Activated CD8-positive, alpha-beta memory T cell treated with anti-CD3 and anti-CD28 coated beads for 24 hours (primary cell): ENCODE measurements at places on chromosomes 2 and 18.

DNA sequence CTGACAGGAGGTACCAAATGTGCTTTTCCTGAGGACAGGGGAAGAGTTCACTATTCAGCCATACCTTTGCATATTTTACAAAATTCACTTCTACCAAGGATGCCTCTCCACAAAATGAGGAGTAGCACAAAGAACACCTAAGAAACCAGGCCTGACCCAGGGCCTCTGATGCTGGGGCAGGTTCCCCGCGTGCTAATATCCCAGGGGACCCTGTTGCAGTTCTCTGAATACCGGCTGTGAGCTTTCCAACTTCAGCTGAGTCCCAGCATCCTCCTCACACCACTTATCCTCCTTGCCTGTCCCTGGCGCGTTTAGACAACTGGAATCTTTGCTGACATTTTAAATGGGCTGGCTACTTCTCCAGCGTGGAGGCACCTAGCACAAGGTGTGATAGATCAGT is 142.3 kb downstream of the BCL2 start:
- DNase-seq, result no peak

DNA sequence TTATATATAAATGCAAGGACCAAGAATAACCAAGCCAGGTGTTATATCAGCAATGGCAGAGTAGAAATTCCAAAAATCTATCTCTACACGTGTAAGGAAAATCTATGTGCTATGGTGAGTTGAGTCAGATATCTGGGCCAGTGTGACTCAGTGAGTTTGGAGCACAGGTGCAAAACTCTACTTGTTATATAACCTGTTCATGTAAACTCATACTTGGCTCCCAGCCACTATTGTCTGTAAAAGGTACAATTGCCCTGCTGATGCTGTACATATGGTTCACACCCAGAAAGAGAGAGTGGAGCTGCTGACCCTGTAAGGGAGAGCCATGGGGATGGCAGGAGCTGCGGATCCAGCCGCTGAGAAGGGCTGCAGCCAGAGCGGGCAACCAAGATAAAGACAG is 112.0 kb downstream of the TRABD2A start:
- DNase-seq, result no peak

GRCh38 chr2:441258-442022 is 153.5 kb upstream of the ALKAL2 start:
- DNase-seq, result no peak

DNA sequence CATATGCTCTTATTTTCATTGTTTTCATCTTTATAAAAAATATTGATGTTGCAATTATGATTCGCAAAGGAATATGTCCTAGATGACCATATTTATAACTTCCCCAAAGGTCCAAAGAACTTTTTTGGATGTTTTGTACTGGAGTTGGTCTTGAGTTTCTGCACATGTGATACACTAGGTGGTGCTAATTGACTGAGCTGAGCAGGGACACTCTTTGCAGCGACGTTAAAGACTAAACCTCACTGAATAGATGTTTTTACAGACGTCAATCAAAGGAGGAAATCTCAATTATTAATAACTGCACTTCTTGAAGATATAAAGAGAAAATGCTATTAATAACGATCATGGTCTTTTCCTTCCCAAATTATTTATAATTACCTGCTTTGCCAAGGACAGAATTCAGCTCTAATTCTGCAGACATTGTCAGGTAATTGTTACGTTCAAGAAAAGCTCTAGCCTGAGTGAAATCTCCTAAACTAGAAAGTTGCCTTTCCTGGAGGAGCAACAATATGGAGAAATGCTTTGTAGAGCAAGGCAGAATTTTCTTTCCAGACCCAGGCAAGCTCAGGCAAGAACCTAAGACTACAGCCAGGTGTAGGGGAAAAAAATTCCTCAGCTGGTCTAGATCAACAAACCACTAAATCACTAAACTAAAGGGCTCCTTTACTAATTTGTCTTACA is 119.3 kb upstream of the RBBP8 start:
- no peak for DNase-seq

GRCh38 chr2:176187200-176187898 is 1.1 kb upstream of the HOXD1 start:
- no peak for DNase-seq

DNA sequence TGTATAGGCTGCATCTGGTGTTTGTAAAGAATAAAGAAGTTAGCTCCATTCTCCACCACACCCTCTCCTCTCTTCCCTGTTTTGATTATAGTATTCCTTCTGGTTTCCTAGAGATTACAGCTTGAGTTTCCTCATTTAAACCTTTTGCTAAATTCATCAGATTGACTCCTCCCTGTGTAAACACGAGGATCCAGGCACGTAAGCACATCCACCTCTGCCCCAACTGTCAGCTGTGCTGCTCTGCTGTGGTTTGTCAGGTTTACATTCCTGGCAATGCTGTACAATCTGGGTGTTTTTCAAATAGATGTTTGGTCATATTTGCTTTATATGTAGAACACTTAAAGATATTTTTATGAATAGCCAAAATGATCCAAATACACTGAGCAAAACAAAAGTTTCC is 302.8 kb downstream of the PTGR3 start:
- no peak for DNase-seq

DNA sequence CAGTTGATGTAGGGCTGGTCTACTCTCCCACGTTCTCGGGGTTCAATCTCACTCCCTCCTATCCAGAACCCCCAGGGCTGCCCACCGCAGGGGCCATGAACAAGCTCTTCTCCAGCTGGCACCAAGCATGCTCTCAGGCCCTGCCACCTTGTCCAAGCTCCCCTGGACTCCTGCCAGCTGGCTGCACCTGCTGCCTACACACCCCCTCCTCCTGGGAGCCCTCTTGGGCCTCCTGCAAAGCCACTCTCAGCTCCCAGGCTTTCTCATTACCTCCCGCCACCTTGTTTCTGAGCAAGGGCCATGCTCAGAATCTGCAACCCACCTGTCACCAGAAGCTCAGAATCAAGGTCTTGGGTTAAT is 56.0 kb downstream of the HDAC4 start:
- DNase-seq, result no peak

DNA sequence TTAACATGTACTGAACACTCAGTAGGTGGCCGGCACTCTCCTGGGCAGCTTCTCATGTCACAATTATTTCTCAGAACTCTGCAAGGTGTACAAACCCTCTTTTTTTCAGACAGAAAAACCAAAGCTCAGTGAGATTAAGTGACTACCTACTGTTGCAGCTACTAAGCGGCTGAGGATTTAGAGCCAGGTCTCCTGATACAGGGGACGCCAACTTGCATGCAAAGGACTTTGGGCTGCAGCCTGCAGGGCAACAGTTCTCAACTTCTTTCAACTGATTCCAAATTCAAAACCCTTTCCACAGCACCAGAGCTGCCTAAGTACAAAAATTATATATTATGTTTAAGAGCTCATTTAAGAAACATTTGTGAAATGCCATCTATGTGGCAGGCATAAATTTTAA is 177.6 kb downstream of the SUCLG1 start:
- no peak for DNase-seq

DNA sequence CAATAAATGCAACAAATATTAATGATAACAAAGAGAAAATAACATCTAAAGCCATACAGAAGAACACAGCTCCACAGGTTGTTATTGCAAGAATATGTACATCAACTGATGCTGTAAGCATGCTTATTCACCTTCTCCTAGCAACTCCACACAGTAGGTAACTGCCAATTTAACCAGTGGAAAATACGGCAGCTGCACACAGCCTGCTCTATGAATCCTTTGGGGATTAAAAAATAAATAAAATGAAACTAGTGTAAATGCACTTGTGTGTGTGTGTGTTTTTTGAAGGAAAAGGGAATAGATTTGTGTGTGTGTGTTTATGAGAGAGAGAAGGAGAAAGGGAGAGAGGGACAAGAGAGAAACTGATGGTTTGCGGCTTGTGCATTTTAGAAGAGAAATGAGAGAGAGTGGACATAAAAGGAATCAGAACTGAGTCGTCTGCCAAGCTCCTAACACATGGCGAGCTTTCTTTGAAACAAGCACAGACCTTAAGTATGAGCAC is 96.2 kb upstream of the PDE1A start:
- DNase-seq, result no peak

GRCh38 chr18:12287684-12288402 is 20.2 kb upstream of the TUBB6 start:
- DNase-seq, result no peak

DNA sequence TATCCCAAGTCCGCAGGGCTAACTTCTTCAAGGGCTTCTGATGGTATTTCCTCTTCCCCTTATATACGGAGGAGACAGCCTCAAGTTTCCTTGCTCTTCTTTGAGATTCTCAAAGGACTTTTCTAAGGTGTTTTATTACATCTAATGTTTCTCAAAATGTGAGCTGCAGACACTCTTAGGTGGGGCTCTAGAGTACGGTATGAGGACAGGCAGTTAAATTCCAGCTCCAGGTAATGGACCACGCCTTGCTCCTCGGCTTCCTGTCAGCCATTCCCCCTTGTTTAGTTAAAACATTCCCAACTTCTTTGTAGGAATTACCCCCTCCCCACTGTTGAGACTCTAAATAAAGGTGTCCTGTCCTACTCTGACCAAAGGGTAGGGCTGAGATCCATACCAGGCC is 131.9 kb downstream of the IRS1 start:
- no peak for DNase-seq

DNA sequence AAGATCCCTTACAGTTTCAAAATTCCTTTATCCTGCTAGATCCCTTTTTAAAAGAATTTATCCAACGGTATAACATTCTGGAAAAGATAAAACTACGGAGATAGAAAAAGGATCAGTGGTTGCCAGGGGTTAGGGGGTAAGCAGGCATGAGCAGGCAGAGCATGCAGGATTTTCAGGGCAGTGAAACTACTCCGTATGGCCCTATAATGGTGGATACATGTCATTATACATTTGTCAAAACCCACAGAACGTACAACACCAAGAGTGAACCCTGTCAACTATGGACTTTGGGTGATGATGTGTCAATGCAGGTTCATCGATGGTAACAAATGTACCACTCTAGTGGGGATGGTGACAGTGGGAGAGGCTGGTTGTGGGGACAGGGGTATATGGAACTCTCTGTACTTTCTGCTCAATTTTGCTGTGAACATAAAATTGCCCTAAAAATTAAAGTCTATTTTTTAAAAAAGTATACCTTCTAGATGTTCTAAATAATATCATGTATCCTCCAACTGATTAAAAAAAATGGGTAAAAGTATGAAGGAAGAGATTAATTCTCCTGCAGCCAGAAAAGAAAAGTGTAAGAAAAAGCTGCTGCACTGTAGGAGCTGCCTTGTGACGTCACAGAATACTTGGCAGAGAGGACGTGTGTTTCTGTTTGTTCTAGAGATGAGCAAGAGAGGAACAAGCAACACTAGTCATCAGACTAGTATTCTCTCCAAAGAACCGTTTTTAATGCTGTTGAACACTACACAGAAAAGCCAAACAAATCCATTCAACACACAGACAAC is 23.6 kb downstream of the ANKRD44 start:
- no peak for DNase-seq

DNA sequence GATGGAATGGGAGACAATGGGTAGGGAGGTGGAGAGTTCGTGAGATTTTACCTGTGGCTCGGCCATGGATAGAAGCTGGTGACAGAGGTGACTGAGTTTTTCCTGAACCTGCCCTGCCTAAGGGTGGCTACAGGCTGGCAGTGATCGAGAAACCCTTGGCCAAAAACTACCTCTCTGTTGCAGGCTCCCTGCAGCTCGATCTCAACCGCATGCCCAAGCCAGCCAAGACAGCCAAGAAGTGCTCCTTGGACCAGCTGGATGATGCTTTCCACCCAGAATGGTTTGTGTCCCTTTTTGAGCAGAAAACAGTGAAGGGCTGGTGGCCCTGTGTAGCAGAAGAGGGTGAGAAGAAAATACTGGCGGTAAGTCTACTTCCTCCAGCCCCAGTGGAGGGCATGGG is 225.5 kb downstream of the DYSF start:
- no peak for DNase-seq
